ENCODE measurements at places on chromosomes 5 and 9. TPM values are rescaled to one million over a fixed set of nuclear protein-coding genes. Genes with fewer than 3 reads are reported as not detected.

The PCDHB5 gene
- total RNA-seq, result 6.8 TPM

The TMCO6 gene
- 21.0 TPM for total RNA-seq

DNA sequence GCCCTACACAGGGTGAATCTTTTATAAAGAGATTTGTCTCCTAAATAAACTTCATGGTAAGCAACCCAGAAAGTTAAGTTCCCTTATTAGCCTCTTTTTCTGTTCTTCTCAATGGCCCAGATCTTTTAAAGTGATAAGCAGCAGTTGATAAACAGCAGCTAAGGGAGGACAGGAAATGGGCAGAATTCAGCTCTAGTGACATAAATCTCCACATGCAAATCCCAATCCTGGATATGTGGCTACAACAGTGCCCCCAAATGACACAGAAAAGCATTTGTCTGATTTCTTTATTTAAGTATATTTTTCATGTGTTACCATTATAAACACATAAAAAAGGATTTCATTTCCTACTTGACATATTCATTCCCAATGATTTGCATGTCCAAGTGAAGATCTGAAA is 199.0 kb downstream of the DTWD2 start:
- no peak overlapping the region for H3K27ac ChIP-seq
- no peak overlapping the region for H3K4me3 ChIP-seq
- H3K4me1 ChIP-seq, result peaks cover 41% of the 10 kb centered on the region
- no peaks in the 10 kb centered on the region for H3K36me3 ChIP-seq
- H3K27me3 ChIP-seq, result no peaks in the 10 kb centered on the region
- no peak for DNase-seq

GRCh38 chr5:110768138-110768860 is 29.5 kb downstream of the SLC25A46 start:
- no peaks in the 10 kb centered on the region for H3K36me3 ChIP-seq
- peaks cover 8% of the 10 kb centered on the region for H3K27me3 ChIP-seq
- H3K4me1 ChIP-seq, result peaks cover 1% of the 10 kb centered on the region
- H3K4me3 ChIP-seq, result no peak overlapping the region
- H3K27ac ChIP-seq, result no peak overlapping the region
- no peak for DNase-seq

GRCh38 chr5:108655750-108656450 is 91.8 kb upstream of the FER start:
- no peak for DNase-seq
- H3K36me3 ChIP-seq, result no peaks in the 10 kb centered on the region
- no peaks in the 10 kb centered on the region for H3K27me3 ChIP-seq
- H3K4me1 ChIP-seq, result no peaks in the 10 kb centered on the region

Data from mesothelial cell of epicardium (in vitro differentiated cells).